Stimulated activated CD4-positive, alpha-beta T cell treated with anti-CD3 and anti-CD28 coated beads, Interleukin-1b, Interleukin-23, amount 100 ng/mL, for 24 hours (primary cell): ENCODE measurements at places on chromosomes 4 and X.

DNA sequence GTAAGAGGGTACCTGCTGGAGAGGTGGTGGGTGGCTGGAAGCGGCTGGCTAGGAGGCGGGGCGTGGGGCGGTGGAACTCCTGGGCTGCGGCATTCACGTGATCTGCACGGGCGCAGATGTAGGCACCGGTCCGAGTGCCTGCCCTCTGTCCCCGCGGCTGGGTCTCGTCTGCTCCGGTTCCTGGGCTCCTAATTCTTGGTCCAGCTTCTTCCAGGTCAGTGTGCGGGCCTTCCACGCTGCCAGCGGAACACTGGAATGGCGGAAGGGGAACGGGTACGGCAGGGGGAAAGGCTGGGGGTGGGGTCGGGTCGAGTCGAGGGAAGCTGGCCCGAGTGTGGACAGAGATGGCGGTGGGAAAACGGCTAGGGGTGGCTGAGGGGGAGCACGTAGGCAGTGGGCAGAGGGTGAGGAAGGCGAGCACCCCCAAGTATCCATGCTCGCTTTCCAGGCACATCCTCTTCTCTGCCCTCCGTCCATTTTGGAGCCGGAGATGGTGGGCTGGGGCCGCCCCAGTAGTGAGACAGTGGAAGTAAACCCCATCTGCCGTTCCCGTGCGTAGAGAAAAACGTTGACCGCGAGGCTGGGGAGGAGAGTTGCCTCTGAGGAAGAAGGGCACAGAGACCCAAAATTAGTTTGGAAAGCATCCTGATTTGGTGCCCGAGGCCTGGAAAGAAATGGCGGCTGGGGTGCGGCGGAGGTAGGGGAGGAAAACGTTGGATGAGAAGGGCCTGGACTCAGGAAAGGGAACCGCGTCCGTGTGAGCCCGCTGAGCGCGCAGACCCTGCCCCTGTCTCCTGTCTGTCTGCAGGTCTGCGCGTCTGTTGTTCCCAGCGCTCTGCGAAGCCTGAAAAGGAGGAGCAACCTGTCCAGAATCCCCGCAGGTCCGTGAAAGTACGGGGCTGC, at the start of gene TCEAL4:
Gene TCEAL4, plus strand, starts transcription at position 105 of the 903 bp plus-strand sequence. CDS start 1,161 bp downstream, outside the sequence.
- DNase-seq: no peak

DNA sequence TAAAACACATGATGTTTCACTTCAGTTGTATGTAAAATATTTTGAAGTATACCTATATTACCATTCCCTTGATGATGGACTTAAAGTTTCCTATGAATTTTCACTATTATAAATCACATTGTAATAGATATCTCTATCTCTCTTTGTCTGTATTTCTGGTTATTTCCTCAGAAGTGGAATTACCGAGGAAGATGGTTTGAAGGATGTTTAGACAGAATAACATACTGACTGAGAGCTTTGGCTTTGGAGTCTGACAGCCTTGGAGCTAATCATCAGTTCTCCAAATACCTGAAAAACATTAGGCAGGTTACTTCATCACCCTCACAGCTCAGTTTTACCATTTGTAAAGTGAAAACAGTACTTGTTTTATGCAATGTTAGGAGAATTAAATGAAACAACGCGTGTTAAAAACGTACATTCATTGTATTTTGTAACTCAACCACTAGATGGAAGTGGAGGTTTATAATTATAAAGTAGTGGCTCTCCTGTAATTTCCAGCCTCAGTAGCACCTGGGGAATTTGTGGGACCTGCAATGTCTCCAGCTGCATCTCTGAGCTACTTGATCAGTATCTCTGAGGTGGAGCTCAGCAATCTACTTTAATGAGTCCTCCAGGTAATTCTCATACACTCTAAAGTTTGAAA, 14.3 kb downstream of the JCHAIN start:
- DNase-seq: no peak

GRCh38 chr4:7434766-7435150, at the start of gene PSAPL1:
Gene PSAPL1, minus strand, starts transcription at chr4:7434930. Its CDS starts 51 bp downstream, at chr4:7434879.
- no peak for DNase-seq

DNA sequence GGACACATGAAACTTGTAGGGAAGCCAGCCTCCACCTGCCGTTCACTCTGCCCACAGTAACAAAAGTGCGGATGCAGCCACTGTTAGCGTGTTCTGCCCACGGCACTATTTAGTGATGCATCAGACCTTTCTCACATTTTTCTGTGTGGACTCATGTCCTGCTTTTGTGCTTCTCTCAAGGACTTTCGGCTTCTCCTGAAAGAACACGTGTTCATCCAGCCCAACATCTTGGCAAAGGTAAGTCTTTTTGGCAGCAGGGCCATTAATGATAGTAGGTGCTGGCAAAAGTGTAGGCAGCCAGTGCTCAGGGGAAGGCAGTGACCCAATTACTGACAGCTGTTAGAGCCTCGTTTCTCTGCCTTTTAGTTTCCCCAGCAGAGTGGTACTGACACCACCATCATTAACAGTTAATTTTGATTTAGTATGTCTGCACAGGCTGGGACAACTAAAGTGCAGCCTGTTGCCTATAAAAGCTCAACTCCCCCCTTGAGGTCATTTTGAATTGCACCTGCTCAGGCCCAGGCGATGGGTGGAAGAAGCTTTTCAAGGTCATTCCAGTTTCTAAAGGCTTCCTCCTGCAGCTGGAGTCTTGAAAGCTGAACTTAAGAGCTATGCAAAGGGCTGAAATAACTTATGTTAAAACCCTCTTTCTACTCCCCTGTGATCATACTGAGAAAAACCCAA, 54.5 kb upstream of the HPSE start:
- DNase-seq: no peak

DNA sequence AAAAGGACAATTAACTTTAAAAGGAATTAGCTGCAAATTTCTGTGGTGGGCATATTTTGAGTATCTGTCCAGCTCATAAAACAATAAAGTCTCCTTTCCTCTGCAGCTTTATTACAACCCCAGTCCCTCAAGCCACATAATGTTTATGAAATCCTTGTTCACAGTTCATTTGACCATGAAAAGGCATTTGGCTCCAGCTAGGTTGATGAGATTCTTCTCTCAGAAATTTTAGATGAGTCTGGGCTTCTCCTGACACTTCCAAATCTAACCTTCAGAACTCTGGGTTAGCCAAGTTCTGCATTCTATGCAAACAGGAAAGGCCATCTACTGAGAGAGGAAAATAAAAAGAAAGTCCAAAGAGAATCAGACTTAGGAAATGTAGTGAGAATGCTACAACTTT, 156.8 kb downstream of the GRXCR1 start:
- DNase-seq: no peak
